ENCODE measurements at places on chromosomes 6 and 20. TPM values are rescaled to one million over a fixed set of nuclear protein-coding genes. Genes with fewer than 3 reads are reported as not detected.

DNA sequence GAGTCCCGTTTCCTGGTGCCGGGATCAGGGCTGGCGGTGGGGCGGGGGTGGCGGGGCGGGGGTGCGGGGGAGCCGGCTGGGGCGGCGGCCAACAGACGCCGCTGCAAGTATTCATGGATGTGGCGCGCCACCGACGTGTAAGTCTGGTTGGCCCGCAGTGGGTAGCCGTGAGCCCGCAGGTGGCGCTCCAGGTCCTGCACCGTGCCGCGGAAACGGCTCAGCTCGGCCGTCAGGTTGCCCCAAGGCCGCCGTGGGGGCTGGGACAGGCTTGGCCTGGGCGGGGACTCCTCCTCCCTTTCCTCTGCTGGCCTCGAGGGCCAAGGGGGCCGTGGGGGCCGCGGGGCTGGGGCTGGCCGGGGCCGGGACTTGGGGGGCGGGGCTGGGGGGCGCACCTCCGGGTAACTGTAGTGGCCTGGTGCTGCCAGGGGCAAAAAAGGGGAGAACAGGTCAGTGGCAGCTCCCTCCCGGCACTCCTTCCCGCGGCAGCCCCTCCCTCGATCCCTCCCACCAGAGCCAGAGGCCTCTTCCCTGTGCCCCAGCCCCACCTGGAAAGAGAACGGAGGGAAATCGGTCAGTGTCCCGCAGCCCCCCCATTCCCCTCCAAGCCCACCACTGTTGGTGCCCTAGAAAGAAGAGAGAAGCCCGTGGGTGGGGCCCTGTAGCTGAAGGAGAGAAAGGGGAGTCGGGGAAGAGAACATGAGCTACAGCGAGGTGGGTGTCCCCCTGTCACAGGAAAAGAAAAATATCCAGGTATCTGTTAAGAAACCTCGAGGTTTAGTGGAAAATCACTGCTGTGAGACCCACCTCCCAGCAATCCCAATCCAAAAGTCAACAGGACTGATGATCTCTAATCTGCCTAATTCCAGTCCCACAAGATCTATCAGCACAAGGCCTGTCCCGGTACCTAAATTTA, 21.3 kb downstream of the TNXB start:
- DNase-seq: peak; percentile 55

DNA sequence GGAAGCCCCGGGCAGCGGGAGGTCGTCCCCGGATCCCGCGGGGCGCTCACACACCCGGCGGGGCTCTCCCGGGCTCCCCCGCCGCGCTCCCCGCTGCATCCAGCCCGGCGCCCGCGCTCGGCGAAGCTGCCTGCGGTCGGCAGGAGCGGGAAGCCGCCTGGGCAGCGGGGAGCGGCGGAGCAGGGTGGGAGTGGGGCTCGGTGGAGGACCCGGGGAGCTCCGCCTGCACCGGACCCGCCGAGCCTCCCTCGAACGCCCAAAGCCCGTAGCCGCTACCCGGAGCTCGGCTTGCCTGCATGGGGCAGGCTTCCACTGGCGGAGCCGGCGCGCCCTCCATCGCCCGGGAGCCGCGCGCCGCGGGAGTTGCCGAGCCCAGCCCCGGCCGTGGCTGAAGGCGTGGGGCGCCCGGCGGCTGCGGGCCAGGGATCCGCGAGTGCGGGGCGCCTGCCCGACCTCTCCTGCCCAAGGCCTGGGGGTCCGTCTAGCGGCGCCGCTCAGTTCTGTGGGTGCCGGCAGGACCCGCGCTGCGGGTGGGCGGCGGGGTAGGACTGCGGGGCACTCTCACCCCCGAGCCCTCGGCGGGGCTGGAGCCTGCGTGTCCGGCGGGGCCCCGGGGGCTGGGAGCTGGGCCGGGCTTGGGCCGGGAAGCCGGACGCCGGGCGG, 671 bp downstream of the CDH4 start:
- DNase-seq: no peak

- no peak for DNase-seq
Observed at GRCh38 chr6:13286181-13286580, 42.2 kb downstream of the TBC1D7 start.

GRCh38 chr6:27669295-27669623, 196.4 kb upstream of the ZNF184 start:
- DNase-seq: no peak

- no peak for DNase-seq
Observed at GRCh38 chr20:4281258-4282055, 266.1 kb upstream of the RNF24 start.

GRCh38 chr20:23884771-23885162, 5.2 kb upstream of the CST5 start:
- DNase-seq: no peak

DNA sequence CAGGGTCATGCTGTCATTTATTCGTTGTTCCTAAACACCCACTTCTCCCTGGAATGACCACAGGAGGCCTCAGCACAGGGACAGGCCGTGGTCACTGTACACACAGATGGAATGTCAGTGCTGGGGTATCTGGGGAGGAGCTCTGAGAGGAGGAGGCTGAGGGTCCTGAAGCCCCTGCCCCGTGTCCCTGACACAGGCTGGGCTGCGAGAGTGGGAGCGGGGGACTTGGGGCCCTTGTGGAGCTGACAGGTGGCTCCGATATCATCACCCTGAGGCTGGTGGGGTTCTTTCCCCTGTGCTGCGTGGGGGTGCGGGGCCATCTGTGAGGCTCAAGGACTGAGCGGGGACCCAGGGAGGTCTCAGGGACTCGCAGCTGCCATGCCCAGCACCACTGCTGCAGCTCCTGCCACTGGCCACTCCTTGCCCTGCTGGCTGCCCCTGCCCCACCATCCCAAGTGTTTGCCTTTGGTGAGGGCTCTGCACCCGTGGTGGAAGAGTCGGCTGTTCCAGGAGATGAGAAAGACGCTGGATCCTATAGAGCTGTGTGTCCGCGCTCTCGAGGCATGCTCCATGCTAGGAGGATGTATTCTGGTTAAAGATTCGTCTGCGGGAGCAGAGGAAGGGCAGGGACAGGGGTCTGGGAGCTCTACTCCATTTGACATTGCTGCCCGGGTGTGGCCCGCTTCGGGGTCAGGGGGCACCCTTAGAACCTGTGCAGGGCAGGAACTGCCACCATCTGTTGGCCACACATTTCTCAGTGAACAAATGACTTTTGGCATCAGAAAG, 18.9 kb downstream of the NPEPL1 start:
- no peak for DNase-seq

GRCh38 chr20:39491711-39492110, 529.6 kb downstream of the DHX35 start:
- no peak for DNase-seq

DNA sequence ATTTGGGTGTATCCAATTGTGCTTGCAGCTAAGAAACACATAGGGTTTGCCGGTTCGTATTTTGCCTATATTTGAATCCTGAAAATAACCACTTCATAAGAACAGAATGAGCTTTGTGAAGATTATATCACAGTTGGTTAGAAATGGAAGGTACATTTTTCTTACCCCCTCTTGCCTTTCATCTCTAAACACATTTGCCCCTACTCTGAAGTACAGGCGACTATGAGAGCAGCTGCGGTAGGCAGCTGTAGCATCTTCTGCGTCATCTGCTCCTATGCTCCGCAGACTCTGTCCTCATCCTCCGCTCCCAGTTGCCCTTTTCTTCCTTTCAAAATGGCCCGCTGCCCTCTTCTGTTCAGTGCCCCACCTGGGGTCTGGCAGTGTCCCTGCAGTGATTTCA, 47.6 kb upstream of the REV3L start:
- no peak for DNase-seq

GRCh38 chr20:3237958-3238615, 903 bp downstream of the SLC4A11 start:
- no peak for DNase-seq

DNA sequence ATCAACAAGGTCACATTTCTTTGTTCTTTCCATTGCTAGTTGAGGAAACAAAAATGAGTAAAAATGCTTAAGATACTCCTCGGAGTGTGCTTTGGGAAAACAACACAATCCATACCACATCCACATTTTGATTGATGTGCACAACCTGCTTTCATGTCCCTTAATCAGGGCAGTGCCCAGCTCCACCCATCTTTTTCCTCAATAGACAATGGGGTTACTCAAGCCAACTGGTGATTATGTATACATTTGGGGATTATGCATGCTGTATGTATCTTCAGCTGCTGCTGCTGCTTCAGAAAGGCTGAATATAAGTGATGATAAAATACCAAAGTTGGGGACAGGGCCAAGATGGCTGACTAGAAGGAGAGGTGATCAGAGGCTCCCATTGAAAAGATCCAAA, 155.2 kb upstream of the VGLL2 start:
- no peak for DNase-seq

DNA sequence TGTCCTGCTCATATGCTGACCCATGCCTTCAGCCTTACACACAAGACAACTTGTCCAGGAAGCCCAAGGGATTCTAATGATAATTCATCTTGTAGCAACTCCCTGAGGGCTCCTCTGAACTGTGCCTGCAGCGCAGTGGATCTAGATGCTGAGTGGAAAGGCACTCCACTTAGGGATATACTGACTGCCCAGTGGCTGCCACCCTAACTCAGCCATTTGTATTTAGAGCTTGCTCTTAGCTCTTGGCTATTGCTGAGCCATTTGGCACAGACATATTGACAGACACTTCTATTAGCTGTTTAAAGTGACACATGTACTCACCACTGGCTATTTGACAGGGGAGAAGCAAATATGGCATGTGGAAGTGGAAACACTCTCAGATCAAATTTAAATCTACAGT, 278.3 kb upstream of the SGK1 start:
- no peak for DNase-seq

DNA sequence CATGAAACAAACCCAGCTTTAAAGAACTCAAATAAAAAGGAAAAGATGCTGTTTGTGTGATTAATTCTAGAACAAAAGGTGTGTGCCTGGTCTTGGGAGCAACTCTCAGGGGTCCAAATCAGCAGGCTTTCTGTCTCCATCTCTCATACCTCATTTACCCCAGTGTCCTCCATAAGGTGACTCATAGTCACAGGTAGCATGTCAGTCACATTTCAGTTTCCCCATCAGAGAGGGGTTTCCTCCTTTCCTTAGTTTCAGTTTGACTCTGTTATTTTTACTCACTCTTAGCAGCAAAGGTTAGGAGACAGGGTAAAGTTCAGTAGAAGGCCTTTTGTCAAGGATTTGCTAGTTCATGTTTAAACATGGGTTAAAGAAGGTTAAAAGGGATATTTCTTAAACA, 46.2 kb downstream of the OGFRL1 start:
- DNase-seq: no peak

- no peak for DNase-seq
Observed at GRCh38 chr6:147054158-147054557, 150.1 kb upstream of the STXBP5 start.

- no peak for DNase-seq
Observed at GRCh38 chr6:21507811-21508210, 85.7 kb upstream of the SOX4 start.

DNA sequence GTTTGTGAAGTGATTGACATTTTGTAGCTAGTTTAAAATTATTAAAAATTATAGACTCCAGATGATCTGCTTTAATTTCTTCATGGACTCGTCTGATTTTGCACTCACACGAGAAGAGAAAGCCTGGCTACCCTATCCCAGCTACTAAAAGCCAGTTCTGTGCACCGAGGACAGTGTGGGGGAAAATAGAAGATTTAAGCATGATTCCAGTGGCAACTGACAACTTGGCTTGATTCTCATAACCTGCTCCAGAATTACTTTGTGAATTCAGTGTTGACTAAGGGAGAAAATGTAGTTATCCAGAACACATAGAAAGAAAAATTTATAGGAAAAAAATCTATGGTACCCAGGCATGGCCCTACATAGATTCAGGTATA, 88.7 kb downstream of the SNAP25 start:
- no peak for DNase-seq

DNA sequence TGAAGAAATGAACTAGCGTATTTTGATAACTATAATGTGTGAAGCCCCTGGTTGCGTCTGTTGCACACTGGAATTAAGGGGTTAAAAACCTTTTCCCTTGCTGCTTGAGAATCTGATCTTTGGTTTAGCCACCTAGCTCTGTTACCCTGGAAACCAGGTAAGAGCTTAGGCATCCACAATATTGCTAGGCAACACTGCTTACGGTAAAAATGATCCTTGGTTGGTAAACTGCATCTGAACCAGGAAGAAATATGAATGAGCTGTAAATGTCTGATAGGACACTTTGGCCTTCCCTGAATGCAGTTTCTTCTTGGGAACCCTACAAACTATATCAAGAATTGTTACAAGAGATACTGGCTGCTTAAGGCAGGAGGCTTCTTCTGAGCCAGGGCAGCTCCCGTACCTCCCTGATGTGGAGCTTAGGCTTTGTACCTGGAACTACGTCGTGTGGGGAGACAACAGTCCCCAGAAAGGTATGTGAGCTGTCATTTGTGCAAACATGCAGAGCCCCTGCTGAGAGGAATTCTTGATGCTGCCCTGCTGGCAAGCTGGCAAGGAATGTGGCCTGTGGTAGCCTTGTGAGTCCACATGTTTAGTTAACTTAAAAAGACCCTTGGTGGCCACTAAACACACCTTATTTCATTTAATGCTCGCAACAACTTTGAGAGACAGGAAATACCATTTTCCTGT, 18.4 kb downstream of the UBE3D start:
- no peak for DNase-seq

GRCh38 chr20:63966172-63966943, 3.4 kb downstream of the ZNF512B start:
- DNase-seq: no peak

DNA sequence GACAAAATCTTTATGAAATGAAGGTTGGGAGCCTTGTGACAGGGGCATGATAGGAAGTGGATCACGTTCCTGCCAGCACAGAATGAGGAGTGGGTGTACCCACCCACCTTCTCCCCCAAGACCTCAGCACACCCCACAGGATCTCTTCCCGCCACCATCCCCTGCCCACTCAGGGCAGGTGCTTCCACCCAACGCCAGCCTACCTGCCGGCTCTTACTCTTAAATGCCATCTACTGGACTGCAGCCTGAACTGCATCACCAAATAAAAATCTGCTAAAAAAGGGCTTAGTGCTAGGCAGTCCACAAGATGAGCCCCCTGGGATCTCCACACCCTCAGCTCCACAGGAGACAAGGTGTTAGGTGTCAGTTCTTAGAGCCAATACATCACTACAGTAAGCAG, 20.6 kb downstream of the DTNBP1 start:
- DNase-seq: no peak

GRCh38 chr20:49344975-49345374, 67.1 kb upstream of the ZNFX1 start:
- DNase-seq: peak; percentile 95

GRCh38 chr6:36853325-36853724, 14.1 kb upstream of the CPNE5 start:
- DNase-seq: no peak

Gene IRF4
- total RNA-seq: 6.2 TPM

Gene CABLES2
- total RNA-seq: 1.9 TPM

Gene ACSS2
- 218 TPM for total RNA-seq

Gene CLDN20
- 0.30 TPM for total RNA-seq

Gene NMBR
- total RNA-seq: not detected

Gene SLC25A27
- total RNA-seq: 20.7 TPM

Gene HUS1B
- 1.1 TPM for total RNA-seq

Gene FOXP4
- 2.0 TPM for total RNA-seq

Gene PROKR2
- not detected for total RNA-seq

Gene SIRPG
- not detected for total RNA-seq

Gene CGAS
- 4.9 TPM for total RNA-seq

Gene MOG
- total RNA-seq: not detected

Gene ECT2L
- total RNA-seq: 0.10 TPM
